Activated CD8-positive, alpha-beta memory T cell treated with anti-CD3 and anti-CD28 coated beads for 1 hour (primary cell): ENCODE measurements at places on chromosomes 2 and 18.

DNA sequence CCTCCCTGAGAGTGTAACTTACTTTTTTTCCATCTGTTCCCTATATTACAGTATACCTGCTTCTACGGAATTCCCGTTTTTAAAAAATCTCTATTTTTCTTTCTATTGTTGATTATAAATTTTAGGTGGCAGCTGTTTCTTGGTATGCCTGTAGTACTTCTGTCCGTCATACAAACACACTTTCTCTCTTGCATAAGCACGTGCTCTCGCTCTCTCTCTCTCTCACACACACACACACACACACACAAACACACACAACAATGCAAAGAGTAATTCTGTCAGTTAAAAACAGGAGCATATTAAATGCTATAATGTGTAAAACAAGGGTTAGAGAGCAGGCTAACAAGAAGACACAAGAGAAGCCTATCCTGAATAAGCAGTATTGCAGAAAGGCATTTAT is 140.5 kb downstream of the THADA start:
- DNase-seq, result no peak

- DNase-seq, result no peak
Measured at GRCh38 chr18:7855028-7855427, 287.9 kb downstream of the PTPRM start.

DNA sequence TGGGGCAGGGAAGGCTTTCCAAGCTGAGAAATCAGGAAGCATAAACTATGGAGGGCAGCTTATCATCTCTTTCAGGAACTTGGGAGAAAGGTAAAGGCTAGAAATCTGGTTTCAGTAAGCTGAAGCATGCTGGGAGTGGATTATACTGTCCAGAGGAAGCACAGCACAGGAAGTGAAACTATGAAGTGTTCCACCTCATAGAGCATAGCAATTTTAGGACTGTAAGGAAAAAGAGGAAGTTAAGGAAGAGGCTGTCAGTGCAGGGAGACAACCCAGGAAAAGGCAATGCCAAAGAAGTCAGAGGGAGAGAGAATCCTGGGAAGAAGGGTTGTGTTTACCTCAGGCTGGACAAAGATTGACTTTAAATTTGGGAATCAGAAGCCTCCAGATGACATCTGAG is 51.9 kb downstream of the EFEMP1 start:
- DNase-seq, result no peak

DNA sequence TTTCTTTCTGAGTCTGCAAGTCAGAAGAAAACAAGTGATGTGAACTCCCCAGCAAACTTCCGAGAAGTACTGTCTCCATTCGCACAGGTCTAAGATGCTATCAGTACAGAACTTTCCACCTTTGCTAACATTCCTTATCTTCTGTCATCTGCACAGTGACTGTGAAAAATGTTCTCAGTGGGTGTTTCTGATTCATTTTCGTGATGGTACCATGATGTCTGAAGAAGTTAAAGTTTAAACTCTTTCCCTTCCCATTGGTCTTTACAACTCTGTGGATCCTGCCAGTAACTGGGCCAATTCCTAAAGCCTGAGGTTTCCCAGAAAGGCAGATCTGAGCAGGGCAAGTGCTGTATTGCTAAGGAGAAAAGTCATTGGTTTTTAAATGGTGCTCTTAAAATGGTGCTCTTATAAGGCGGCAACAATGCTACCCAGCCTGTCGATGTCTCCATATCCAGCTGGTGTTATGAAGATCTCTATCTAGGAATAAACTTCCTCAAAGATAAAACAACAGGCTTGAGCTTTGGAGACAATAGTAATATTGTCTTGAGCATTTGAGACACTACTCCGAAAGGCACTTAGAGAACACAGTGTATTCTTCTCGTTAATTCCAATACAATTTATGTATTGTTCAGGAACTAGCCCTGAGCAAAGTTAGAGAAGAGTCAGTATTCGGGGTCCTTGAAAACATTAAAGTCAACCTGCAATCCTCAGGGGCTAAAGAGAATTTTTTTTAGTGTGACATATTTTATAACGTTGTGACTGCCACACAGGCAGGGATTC is 232.3 kb downstream of the OSR1 start:
- no peak for DNase-seq

GRCh38 chr18:76689646-76690264 is 132.6 kb upstream of the ZNF236 start:
- no peak for DNase-seq

GRCh38 chr2:237418300-237418699 is 4.3 kb upstream of the COL6A3 start:
- no peak for DNase-seq

DNA sequence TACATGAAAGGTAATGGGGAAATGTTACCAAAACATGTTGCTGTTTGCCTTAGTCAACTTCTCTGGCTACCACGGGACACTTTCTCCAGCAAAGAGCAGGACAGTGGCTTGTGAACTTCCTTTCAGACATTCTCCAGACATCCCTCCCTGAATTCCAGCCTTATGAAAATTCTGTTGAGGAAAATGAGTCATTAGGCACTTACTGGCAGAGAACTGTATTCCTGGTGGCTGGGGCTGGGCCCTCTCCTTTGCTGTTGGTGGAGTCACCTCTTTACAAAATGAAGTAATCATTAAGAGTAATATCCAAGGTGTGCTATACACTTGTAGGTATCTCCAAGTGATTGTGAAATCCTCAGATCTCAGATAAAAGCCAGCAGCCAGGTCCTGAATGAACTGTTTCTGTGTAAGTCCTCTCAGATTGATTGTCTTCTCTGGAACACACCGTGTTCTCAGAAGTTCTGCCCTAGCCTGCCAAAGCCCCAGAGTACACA is 1.3 kb upstream of the FAP start:
- no peak for DNase-seq

DNA sequence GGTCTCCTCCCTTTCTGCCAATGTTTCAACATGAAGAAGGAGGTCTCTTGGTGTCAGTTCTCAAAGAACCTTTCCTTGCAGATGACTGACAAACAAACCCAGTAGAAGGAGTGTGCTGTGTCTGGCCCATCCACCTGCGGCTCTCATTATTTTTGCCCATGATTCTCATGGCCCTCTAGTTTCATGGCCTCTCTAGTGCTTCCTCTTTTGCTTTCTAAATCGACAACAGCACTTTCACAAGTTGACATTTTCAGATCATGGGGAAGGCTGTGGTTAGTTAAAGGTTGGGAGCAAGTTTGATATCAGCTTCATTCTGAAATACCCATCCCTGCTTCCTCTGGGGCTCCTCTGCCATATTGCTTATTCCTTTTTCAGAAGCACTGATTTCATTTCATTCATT is 805.2 kb downstream of the SLC4A3 start:
- DNase-seq, result no peak

DNA sequence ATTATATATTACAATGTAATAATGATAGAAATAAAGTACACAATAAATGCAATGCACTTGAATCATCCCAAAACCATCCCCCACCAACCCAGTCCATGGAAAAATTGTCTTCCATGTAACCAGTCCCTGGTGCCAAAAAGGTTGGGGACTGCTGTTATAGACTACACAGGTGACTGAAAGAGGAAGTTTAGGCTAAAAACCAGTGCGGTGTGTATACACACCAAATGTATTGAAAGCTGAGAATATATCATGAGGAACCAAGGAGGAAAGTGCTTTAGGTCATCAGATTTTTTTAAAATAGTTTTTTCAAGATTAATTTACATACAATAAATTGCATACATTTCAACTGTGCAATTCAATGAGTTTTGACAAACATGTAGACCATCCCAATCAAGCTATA is 20.5 kb upstream of the C1D start:
- no peak for DNase-seq

GRCh38 chr2:32901313-32901712 is 45.4 kb upstream of the LTBP1 start:
- no peak for DNase-seq

GRCh38 chr2:41909584-41909983 is 138.2 kb upstream of the PKDCC start:
- DNase-seq, result no peak

DNA sequence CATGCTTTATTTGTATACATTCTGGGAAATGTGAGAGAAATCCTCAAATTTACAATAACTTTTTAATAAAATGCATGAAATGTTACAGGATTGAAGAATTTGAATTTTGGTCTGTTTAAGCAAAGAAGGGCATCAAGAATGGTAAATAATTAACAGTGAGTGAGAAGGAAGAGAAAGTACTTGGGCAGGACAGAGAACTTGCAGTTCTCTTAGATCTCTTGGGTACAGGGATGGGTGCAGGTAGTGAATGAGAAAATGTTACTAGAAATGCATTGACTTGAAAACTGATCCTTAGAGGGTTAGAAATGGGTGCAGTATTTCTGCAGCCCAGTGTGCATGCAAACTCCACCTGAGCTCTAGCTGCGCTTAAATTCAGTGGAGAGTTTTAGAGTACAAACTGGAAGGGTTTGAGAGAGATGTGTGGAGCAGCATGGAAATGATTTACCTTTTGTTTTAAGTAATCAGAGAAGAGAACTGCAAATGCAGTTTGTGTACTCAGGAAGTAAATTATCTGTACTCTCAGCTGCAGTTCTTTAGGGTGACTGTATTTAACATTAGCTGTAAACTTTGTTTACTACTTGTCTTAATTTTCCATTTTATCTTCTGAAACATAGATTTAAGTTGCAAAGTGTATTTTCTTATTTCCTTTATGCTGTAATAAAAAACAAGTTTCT is 51.0 kb upstream of the RAB27B start:
- DNase-seq, result no peak

DNA sequence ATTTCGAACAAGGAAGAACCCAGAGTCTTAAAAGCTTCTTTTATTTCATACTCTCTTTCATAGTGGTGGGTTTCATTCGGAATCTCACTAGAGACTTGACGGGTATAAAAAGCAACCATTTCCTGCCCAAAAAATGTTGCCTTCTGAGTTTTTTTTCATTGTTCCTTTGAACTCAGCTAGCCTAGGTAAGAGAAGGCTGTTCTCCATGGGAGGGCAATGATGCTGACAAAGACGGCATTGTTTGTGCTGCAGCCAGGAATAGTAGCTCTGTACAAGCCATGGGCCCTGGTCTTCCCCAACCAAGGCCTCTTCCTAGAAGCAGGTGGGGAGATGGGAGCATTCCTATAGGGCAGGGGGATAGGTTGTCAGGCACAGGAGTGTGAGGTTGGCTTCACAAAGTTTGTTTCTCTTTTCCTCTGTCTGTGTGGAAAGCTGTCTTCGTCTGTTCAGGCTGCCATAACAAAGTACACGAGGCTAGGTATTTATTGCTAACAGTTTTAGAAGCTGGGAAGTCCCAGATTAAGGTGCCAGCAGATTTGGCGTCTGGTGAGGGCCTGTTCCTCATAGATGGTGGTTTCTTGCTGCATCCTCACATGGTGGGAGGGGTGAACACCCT is 405.1 kb downstream of the NBAS start:
- DNase-seq, result no peak

GRCh38 chr2:120793682-120794403 is 58.2 kb downstream of the GLI2 start:
- no peak for DNase-seq

GRCh38 chr2:46885376-46885775 is 30.2 kb downstream of the MCFD2 start:
- DNase-seq, result no peak

DNA sequence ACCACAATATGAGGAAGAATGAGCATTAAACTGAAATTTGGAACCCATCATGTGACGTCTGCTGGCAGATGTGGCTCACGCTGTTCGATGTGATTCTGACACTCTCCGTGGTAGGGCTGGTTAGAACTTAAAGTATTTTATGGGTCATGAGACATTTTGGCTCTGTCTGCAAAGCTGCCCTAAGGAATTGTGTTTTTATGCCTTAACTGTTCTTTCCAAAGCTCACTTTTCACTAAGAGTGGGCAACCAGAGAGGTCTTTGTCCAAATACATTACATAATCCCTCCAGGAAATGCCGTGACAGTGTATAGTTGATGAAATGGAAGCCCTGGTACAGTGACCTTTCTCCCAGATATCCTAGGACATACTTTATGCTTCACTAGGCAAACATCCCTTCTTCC is 119.1 kb downstream of the AQP4 start:
- no peak for DNase-seq

- no peak for DNase-seq
Measured at GRCh38 chr18:80147037-80147417, 38.0 kb downstream of the ADNP2 start.

GRCh38 chr2:197339016-197339415 is 28.4 kb upstream of the ANKRD44 start:
- no peak for DNase-seq

- no peak for DNase-seq
Measured at GRCh38 chr18:21593540-21594257, 6.8 kb downstream of the ESCO1 start.

DNA sequence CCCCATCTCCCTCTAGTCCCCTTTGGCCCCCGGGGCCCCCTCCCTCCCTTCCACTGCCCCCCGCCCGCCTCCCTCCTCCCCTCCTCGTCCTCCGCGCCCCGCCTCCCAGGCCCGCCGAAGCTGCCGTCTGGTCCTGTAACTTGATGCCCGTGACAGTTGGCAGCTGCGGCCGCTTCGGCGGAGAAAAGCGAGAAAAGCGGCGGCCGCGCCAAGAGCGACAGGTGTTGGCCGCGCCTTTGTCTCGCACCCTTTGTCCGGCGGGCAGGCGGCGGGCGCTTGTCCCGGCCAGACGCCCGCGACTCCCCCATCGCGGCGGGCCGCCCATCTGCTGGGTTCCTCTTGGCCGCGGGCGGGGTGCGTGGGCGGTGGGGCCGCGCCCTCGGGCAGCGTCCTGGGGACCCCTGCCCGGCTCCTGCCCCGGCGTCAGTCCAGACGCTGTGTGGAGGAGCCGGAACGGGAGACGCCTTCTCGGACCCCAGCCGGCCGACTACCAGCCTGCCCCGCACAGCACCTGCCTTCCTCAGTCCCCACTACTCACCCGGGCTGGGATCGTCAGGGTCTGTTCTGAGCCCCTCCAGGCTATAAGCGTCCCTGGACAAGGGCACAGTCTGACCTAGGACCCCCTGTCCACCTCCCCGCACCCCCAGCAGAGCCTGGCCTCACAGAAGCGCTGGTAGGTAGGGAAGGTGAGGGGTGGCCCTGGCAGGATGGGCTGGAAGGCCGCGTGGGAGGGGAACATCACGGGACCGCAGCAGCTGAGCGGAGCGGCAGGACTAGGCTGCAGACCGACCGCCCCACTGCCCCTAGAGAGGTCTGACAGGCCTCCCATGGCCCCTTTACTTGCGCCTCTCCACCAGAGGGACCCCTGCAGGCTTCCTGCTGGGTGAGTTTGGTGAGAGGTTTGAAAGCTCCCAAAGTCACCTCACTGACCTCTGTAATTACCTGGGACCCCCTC is 1.2 kb upstream of the HES6 start:
- DNase-seq, result no peak

- DNase-seq, result no peak
Measured at GRCh38 chr2:177348733-177349693, 43.6 kb upstream of the AGPS start.

GRCh38 chr2:152347076-152347475 is 12.1 kb downstream of the FMNL2 start:
- DNase-seq, result no peak

DNA sequence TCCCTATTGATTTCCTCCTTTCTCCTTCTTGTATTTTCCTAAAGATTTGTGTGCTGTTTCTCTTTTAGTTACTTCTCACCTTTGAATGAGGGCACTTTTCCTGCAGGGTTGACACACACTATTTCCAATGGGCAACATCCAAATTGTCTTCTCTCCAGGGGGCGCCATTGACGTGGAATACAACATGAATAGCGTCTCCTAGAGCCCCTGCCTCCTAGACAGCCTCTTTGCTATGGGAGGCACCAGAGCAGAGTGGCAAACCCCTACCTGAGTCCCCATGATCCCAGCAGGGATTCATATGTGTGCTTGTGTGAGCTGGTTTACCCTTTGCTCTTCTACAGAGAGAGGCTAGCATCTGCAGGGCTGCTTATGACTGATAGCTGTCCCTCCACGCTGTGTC is 61.3 kb upstream of the ITSN2 start:
- no peak for DNase-seq

- DNase-seq, result no peak
Measured at GRCh38 chr18:58848685-58849084, 16.0 kb upstream of the ZNF532 start.

- DNase-seq, result no peak
Measured at GRCh38 chr2:100036793-100037192, 105.6 kb downstream of the AFF3 start.
